ENCODE measurements at places on chromosomes 6 and 20.

DNA sequence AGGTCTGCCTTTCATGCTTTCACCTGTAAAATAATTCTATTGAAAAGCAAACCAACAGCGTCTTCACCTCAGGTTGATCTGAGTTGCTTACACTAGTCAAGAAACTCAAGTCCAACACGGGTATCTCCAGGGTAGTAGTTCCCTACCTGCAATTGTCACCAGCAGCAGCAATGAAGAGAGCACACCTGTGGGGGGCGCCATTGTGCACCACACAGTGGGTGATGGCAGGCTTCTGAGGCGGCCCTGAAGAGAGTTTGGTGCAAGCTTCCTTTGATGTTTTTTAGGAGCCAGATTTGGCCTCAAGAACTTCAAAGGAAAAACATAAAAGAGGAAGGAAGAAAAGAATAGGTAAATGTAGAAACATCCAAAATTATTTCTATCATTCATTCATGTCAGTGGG, 45.1 kb downstream of the KIAA0319 start:
- no peak for DNase-seq

DNA sequence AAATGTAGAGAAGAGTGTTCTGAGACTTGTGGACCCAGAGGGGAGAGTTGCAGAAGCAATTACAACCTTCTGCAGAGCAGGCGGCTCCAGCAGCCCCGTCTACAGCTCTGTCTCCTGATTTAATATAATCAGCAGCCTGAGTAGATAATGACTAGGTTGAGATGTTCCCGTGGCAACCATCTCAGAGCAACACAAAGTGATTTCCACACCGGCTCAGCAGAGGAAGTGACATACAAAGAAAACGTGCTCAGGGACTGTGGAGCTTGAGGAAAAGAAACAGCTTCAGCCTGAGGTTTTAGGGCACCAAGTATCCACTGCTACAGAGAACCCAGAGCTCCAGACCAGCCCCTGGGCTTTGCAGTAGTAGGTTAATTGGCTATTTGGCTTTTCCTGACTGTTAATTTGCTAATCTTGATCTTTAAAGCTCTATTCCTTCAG, 136.4 kb downstream of the MTFR2 start:
- DNase-seq, result no peak

- peak; percentile 49 for DNase-seq
Observed at GRCh38 chr6:166515072-166515810, 71.2 kb downstream of the RAMACL start.

GRCh38 chr6:166305562-166306117, 2.6 kb downstream of the PRR18 start:
- DNase-seq, result no peak

- no peak for DNase-seq
Observed at GRCh38 chr6:39247667-39248194, 18.5 kb upstream of the KCNK5 start.

DNA sequence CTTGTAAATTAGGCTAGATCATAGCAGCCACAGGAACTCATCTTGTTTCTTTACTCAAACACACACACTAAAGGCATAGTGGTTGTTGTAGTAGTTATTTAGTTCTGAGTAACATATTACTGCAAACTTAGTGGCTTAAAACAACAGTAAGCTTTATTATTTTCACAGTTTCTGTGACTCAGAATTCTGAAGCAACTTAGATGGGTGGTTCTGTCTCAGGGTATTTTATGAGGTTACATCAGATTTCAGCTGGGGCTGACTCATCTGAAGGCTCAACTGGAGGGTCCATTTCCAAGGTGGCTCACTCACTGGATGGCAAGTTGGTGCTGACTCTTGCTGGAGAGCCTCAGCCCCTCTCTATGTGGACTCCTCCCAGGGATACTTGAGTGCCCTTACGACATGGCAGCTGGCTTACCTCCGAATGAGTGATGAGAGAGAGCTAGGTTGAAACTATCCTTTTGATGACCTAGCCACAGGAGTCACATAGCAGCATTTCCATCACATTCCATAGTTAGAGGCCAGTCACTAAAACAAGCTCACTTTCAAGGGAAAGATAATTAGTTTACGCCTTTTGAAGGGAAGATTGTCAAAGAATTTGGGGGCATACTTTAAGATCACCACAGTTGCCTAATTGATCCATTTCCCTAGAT, 136.5 kb upstream of the PRND start:
- DNase-seq, result no peak

DNA sequence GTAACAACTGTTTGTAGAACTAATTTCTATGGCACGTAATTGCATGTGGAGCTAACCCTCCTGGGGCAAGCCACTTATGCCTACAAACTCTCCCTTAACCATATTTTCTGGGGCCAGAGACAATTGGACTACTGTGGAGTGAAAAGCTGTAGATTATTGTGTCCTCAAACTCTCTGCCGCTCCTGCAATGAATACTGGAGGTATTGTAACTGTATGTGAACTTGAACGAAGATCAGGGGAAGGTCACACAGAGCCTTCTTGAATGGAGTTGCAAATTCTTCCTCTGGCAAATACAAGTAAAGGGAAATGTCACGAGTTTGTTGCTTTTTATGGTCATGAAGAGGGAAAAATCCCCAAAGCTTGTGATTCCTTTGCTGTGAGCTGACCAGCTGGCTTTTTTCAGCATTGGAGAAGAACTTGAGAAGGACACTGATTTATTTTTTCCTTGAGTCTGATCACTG, 18.2 kb downstream of the AKAP12 start:
- DNase-seq, result no peak

- no peak for DNase-seq
Observed at GRCh38 chr6:6559994-6560570, 28.4 kb upstream of the LY86 start.

DNA sequence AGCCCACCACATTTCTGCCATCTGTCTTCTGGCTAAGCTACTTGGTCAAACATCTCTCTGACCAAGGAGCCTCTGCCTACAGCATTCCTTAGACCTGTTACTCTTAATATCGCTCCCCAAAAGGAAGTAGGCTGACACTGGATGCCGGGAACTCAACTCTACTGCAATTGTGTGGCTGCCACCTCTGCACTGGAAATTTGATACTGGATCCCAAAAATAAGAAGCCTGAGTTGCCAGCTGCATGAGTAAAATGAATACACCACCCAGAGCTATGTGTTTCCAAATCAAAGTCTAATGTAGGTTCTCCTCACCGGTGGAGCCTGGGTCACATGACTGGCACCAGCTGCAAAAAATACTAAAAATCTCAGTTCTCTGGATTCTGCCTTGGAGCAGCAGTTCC, 36.9 kb downstream of the UNC5CL start:
- no peak for DNase-seq

DNA sequence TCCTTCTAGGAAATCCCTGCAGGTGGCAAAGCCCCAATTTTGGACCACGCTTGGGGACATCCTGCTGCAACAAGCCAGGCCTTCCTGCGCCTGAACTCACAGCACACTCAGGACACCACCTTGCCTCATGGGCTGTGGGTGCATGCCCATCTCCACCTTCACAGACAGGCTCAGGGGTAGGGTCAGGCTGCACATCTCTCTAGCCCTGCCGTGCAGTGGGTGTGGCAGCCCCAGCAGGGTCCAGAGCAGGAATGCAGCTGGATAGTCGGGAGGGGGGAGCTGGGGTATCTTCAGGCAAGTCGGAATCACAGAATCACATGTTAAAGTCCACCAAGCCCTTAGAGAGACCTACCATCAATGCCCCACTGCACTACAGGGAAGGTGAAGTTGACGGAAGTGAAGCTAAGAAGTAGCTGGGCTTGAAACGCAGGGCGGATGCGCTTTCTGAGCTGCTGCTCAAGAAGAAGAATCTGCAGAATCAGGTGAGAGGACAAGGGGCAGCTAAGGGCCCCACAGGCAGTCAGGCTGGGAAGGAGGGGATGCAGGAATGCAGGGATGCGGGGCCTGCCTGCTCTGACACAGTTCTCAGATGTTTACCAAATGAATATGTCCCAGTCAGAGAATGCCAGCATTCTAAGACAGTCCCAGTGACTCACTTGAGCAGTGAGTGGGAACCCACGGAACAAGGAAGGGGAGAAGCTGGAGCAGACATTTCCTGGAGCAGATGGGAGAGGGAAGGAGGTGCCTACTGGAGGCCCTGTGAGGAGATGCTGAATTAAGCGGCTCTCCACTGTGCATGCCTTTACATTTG, 11.3 kb downstream of the SERPINB6 start:
- no peak for DNase-seq

GRCh38 chr6:105601541-105602236, 198.8 kb upstream of the PREP start:
- no peak for DNase-seq

- DNase-seq, result no peak
Observed at GRCh38 chr20:23878787-23879186, 761 bp downstream of the CST5 start.

DNA sequence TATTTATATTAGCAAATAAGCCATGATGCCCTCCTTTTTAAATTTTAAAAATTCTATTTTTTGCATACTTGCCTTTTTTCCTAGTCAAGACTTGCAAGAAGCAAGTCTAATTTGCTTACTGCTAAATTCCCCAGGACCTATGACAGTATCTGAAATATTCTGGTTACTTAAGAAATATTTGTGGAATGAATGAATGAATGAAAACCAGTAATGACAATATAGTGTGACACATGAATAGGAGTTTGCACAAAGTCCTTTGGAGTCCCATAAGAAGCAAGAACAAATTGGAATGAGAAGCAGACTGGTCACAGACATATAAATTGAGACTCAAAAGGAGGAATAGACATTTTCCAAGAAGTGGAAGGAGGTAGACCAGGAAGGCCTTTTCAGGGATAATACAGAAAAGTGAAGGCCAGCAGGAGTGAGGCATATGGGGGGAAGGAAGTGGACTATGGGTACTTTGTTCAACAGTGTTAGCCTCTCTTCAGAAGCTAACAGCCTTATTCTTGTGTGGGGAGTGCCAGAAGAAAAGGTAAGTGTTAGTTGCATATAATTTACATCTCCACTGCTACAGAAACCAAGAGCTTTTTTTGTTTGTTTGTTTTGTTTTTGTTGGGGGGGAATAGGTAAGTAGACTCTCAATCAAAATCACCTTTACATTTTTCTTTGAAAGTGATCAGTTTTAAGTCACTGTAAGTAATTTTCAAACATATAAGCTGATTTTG, 93.6 kb upstream of the FAM184A start:
- no peak for DNase-seq

GRCh38 chr6:52513464-52513863, 63.4 kb downstream of the TRAM2 start:
- no peak for DNase-seq

DNA sequence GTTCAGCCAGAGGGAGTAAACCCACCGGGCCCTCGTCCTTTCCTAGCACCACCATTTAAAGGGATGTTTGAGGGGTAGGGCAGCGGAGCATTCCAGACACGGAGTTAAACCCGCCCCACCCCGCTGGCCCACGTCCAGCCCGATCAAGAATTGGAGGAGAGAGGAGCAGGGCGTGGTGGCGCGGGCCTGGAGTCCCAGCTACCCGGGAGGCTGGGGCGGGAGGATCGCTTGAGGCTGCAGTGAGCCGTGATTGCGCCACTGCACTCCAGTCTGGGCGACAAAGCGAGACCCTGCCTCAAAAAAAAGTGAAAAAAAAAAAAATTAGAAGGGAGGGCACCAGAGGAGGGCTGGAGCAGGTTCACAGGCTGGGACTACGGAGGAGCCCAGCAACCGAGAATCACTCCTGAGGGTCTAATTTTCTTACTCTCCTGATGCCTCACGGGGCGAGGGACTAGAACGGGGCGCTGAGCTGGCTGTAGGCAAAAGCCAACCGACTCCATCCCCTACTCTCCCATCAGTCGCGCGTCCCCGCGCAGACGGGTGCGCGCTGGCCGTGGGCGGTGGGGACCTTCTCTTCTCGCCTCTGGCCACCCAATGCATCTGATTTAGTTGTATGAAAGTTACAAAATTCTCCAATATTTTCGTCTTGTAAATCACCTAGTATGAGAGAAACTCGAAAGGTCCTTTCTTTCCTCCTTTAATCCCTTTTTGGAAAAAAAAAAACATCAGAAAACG, 6.1 kb upstream of the HSPA1B start:
- DNase-seq, result peak; percentile 71

DNA sequence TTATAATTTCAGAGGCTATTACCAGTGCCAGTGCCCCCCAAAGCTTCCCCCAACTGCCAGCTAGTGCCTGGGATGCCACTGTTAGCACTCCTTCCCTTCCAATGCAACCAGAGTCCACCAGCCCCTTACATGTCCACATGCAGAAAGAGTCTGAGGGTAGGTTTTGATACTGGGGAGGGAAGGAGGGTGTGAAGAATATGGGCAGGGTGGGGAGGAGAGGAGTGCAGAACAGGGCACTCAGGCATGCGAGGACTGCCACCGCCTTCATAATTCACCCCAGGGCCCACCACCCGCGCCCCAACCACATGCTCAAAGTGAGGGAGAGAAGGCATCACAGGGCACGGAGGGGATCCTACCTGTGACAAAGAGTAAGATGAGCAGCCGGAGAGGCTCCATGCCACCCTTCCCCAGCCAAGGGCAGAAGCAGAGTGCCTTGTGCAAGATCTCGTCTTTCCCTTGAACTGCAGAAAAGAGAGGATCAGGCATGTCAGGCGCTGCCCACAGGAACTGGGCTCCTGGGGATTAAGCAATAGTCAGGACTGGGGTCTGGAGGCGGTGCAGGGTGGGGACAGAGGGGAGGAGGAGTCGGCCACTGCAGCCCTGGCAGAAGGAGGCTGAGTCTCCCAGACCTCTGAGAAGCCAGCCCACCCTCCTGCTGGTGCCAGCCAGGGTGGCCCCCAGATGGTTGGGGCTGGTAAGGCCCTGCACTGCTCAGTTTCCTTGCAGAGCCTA, at the start of gene TREM2:
Gene TREM2, minus strand, starts transcription at position 430 of the 732 bp plus-strand sequence. Its CDS starts 34 bp downstream, at position 396.
- no peak for DNase-seq

DNA sequence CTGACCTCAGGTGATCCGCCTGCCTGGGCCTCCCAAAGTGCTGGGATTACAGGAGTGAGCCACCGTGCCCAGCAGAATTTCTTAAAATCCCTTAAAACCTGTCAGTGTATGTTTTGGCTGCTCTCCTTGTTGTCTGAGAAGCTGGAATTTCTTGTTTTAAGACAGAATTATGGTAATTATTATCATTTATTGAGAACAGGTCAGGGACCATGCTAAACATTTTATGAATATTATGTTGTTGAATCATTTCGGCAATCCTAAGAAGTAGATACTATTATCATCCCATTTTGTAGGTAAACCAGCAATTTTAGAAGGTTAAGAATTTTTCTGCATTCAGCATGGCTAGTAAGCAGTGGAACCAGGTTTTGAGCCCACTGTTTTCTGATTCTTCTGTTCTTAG, 86.1 kb upstream of the AKIRIN2 start:
- no peak for DNase-seq

DNA sequence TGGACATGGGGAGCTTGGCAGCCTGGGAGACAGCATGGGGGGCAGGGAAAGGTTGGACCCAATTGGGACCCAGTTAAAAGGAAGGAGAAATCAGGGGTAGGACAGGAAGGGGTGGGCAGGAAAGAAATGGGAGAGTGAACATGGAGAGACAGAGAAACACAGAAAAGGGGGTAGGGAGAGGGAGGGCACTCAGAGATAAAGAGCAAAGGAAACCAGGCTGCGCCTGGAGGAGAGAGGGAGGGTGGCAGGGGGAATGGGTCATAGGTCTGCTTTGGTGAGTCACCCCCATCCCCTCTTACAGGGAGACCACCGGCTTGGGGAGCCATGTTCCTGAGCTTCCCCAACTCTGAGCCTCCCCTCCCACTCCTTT, 46.7 kb downstream of the RAB44 start:
- DNase-seq, result no peak
